HL-60 (cell line): ENCODE measurements at places on chromosomes 6 and 20.

GRCh38 chr6:24376871-24377270, 19.0 kb upstream of the DCDC2 start:
- DNase-seq: no peak

GRCh38 chr6:19034986-19035385, 647.8 kb downstream of the RNF144B start:
- DNase-seq: no peak

DNA sequence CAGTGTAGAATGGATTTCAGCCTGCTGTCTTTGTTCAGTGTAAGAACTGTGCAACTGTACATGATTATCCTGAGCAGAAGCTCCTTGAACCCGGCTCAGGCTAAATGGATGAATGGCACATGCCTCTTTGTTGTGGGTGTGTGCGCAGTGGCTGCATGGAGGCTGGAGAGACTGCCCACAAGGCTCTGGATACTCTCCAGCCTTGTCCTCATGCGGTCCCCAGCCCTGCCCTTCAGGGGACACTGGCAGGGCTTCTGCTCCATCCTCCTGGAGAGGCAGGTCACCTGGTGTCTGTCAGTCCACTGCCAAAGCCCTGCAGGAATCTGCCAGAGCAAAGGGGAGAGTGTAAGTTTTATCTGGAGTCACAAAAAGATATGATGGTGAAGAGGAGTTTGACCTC, 241.7 kb upstream of the EXOC2 start:
- no peak for DNase-seq

GRCh38 chr6:130152908-130153510, 69.7 kb downstream of the SAMD3 start:
- DNase-seq: no peak

DNA sequence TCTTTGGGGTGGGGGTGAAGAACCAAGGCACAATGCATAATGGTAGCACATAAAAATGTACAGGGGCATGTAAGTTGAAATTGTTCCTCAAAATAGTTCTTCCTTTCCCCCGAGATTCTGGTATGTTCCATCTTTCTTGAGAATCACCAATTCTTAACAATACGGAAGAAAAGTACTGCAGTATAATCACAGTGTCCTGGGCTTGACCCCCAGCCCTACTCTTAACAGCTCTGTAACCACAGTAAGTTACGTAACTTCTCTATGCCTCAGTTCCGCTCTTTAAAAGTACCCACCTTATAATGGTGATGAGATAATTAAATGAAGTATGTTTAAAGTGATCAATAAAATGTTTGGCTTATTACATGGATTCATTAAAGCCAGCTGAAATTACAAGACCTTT, 104.5 kb downstream of the SMLR1 start:
- DNase-seq: peak; percentile 33

DNA sequence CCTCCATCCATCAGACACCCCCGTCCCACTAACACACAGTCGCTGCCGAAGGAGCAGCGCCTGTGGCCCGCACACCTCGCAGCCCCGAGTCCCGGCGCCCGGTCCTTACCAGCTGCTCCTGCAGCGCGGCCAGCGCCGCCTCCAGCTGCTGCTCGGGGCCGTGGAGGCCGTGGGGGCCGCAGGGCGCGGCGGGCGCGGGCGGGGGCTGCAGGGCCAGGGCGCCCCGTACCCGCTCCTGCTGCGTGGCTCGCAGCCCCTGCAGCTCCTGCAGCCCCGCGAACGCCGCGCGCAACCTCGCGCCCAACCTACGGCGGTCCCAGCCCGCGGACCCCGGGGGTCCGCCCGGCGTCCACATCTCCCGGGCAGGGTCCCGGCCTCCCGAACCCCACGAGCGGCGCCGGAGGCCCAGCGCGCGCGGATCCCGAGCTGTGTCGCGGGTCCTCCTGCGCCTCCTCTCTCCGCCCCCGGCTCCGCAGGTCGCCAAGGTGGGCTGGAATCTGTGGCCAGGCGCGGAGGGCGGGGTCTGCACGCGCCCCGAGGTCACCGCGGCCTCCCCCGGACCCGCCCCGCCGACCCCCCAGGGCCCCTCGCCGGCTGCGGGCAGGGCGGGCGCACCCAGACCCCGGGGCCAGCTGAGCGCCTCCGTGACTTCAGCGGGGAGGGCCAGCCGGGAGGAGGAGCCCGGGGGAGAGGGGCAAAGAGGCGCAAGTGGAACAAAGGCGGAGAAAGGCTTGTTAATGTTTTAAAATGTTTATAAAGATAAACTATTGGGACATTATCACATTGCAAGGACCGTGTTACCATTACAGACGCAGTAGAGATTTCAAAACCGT, at the start of gene DACT2:
TSS of gene DACT2 (minus strand) at position 499 of the 833 bp plus-strand sequence. CDS start at position 355, 144 bp downstream.
- no peak for DNase-seq

DNA sequence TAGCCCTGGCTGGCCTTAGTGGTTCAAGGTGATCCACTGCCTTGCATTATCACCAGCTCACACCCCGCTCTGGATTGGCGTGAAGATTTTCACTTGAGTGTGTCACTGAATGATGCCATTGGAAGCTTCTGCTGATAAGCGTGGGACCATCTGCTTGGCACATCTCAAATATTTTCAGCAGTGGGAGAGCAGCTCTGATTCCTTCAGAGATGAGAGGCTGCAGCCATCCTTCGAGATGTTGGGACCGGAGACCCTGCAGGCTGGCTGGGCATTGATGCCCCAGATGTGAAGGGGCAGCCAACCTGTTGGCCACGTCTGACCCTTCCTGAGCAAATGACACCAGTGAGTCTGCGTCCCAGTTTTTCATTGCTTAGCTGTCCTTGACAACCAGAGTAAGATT, at the start of gene MAS1:
TSS of gene MAS1 (plus strand) at position 197 of the 400 bp plus-strand sequence. CDS start 15,968 bp downstream, outside the sequence.
- no peak for DNase-seq

GRCh38 chr6:5261545-5262109, 314 bp downstream of the FARS2 start:
- DNase-seq: no peak

DNA sequence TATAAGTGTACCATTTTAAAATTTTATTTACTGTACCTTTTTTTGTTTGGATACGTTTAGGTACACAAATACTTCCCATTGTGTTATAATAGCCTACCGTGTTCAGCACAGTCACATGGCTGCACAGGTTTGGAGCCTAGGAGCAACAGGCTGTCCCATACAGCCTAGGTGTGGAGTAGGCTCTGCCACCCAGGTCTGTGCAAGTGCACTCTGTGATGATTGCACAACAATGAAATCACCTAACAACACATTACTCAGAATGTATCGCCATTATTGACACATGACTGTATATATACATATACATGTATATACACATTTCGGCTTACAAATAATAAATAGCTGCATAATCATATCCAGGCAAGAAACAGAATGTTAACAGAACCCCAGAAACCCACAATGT, 15.4 kb downstream of the SERAC1 start:
- no peak for DNase-seq

- DNase-seq: no peak
These were observed 29.2 kb upstream of the SDCBP2 start for GRCh38 chr20:1357921-1358671.

GRCh38 chr6:126174697-126175096, 165.2 kb upstream of the CENPW start:
- no peak for DNase-seq

GRCh38 chr6:13268913-13269518, 59.3 kb downstream of the TBC1D7 start:
- DNase-seq: no peak

- DNase-seq: no peak
These were observed 7.8 kb upstream of the NEU1 start for GRCh38 chr6:31870385-31870921.

DNA sequence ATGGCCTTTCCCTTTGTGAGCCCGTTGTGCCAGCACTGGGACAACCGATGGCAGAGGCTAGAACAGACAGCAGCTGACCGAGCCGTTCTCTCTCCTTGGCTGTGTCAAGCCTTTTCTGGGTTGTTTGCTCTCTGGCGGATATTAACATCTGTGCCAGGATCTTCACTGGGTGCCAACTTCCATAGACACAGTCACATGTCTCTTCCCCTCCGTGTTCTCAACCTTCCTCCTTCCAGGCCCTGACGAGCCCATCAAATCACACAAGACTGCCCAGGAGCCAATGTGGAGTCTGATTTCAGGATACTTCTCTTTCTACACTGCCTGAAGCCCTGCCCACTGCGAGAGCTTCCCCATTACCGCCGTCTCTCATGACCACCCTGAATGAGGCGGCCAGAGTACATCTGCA, 111.0 kb upstream of the RALGAPA2 start:
- peak; percentile 13 for DNase-seq

DNA sequence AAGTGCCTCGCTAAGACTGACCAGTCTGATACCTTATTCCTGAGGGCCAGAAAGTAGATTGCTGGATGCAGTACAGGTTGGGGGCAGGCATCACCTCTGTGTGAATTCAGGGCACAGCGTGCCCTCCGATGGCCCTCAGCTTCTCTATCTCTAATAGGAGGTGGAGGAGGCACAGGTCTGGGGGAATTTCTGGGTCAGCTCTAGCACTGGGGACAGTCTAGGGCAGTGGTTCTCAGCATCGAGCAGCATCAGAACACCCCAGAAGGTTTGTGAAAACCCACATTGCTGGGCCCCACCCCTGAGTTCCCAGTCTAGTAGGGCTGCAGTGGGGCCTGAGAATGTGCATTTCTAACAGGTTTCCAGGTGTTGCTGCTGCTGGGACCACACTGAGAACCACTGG, 166.7 kb downstream of the CDC5L start:
- DNase-seq: no peak

DNA sequence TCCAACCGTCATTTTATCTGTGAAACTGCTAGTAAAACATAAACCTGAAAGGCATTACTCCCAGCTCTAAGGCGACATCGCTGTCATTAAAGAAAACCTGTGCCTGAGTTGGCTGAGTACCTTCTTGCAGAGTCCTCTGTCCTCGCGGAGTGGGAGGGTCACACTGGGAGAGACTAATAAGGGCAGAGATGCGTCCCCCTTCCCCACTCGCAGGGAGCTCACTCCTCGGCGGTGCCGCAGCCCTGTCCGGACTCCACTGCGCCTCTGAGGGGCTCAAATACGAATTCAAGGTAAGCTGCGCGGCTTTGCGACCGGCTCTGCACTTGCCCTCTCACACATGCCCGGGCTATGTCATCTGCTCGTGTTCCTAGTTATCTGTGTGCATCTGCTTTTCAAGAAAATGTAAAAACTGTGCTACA, at the start of gene COL19A1:
TSS of gene COL19A1 (plus strand) at position 206 of the 419 bp plus-strand sequence. CDS start 13,012 bp downstream, outside the sequence.
- DNase-seq: no peak

GRCh38 chr20:23776067-23776771, 25.5 kb upstream of the CST1 start:
- DNase-seq: no peak

DNA sequence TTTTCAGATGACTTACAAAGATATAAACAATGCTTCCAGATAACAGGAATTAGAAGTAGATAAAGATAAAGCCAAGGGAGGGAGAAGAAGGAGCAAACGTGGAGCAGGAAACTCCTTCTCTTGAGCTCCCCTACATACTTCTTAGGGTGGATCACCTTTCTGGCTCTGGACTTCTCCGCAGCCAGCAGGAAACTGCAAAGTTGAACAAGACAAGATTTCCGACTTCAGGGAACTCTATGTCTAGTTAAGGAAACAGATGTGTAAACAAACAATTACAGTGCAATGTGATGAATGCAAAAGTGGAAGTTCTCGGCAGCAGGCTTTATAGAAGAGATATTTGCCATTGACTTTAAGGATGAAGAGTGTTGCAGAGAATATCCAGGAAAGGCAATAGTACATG, 134.0 kb upstream of the MARCKS start:
- DNase-seq: no peak

DNA sequence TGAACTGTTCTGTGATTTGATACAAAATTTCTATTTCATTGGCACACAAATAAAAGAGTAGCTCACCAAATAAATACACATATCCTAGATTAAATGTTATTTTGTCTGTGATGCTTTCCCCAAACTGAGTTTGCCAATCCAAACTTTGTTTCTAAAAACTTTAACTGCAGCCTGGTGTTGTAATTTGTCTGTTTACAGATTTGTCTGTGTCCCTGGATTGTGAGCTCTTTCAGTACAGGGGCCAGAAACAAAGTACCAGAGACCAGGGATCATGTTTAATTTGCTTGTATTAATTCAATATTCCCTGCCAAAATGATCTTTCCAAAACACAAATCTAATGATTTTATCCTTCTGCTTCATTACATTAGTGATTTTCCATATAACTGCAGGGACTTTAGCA, 1044.6 kb upstream of the GJE1 start:
- no peak for DNase-seq
